ENCODE measurements at places on chromosomes 3 and 15.

GRCh38 chr3:153967260-153967659 lies 153.9 kb upstream of the ARHGEF26 start:
- DNase-seq: no peak

GRCh38 chr15:68574046-68574445 lies 4.7 kb upstream of the CORO2B start:
- no peak for DNase-seq

DNA sequence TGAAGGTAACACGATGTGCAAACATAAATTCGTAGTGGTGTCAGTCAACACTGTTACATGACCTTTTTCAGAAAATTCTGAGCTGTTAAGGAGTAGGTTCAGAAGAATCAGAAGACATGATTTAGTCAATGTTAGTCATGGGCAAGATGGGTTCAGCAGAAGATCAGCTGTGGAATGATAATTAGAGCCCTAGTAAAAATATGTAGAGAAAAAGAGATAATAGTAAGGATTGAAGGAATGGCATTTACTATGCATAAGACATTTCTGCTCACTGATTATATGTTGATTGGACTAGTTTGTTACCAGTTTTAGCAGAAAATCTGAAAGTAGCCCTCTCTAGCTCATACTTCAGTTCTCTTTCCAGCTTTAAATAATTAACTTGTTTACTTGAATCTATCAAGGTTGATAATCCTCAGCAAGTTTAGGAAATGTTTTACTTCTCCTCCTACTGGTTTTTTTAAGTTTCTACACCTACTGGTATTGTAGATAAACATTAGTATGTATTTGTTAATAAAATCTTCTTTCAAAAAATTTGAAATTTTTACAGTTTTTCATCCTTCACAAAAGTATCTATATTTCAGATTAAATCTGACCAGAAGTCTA lies 98.6 kb downstream of the ALCAM start:
- DNase-seq: no peak

DNA sequence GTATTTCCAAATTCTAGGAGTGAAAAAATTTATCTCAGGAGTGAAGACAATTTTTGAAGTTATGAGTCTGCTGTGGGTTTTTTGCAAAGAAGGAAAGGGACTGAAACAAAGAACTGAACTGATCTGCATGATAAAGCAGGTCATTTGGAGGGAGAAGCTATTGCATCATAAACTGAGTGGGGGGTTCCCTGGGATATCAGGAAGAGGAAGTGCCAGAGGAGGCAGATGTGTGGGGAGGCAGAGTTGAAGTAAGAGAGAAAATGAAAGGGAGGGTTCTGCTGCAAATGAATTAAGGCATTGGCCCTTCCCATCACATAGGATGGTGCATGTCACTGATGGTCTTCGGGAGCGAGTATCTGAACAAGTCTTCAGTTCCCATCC lies 379.2 kb downstream of the VPS13C start:
- DNase-seq: no peak

DNA sequence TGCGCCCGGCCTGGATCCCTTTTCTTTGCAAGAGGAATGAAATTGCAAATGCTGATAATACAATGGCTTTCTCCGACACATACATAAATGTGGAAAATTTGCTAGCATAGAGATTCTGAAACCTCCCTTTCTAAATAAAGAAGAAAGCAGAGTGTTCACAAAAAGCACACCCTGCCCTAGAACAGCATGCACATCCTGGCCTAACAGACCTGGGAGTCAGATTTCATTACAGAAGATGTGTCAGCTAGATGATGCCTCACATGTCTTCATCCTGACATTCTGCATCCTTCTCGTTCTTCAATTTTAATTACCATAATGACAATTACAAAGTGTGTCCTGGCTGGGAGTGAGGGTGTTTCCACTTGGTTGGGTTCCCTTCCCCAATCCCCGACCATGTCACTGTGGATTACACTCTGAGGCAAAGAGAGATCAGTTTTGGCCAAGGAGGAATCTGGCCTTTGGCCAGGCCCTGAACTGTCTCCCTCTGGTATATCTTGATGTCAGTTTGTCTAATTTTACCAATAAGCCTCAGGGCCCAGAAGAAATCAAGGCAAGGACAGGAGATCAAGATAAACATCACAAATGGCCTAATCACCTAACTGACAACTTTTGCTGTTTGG lies 104.9 kb upstream of the SPATA12 start:
- no peak for DNase-seq

DNA sequence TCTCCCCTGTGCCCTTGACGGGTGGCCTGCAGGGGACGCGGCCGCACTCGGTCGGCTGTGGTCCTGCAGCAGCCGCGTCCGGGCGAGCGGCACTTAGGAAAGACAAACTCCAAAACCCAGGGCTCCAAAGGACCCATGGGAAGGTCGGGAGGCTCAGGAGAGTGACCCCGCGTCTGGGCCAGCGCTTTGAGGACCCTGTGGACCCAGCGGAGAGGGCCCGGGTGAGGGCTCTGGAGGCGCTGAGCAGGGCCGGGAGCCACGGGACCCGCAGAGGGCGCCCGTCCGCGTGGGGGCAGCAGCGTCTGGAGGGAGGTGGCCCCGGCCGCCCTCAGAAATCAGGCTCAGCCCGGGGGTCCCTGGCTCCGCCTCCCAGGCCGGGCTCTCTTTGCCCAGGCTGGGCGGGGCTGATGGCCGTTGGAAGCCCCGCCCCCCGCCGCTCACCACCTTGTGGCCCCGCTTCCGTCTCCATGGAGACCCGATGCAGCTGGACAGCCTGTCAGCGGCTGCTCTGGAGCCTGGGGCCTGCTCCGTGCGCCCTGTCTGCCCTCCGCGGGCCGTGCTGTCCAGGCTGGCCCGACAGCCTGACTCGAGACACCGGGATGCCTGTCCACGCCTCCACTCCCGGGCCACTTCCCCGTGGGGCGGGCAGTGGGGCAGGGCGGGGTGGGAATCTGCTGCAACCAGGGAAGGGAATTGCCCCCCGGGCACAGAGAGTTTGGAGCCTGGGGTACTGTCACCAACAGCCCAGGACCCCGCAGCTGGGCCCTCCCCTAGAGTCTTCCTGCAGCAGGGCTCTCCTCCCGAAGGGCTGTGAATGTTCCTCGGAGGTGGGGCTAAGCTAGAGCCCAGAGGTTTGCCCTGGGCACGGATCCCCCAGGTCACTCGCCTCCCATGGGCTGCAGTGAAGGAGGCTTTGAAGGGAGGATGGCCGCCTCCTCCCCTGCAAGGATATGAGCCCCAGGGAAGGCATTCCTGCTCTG lies 34.8 kb upstream of the RPL32 start:
- no peak for DNase-seq

- DNase-seq: peak; percentile 64
Measured at GRCh38 chr15:80615783-80616391, 79.2 kb upstream of the ABHD17C start.

DNA sequence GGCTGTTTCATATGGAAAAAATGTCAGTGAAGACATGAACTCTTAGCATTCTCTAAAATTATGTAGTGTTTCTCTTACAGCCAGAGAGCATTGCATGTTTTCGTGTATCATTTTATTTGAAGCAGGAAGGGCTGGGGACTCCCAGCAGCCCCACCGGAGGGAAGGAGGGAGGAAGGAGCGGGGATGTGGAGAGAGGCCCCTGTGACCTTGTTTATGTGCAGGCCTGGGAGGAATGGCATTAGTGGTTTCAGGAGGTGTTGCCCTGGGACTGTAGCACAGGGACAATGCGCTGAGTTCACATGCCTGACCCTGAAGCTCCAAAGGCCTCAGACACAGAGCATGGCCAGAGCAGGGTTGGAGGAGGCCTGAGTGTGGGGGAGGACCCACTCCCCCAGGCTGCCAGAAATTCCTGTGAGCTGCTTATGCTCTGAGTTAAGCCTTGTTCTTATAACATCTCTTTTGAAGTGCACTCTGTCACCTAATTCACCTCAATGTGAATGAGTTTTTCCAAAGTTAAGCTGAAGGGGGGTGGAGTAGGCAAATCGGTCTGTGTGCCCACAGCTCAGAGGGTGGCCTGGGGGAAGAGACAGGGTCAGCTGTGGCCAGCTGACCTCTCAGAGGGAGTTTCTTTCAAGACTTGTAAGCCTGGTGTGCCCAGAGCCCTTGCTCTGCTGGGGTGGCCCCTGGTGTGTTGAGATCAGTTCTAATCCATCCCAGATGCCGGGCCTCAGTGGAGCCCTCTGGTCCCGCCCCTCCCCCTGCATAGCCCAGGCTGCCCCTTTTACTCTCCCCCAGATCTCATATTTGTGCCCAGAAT lies 3.9 kb upstream of the RNU6-1 start:
- no peak for DNase-seq

GRCh38 chr3:118884748-118885206 lies 149.9 kb downstream of the IGSF11 start:
- no peak for DNase-seq

DNA sequence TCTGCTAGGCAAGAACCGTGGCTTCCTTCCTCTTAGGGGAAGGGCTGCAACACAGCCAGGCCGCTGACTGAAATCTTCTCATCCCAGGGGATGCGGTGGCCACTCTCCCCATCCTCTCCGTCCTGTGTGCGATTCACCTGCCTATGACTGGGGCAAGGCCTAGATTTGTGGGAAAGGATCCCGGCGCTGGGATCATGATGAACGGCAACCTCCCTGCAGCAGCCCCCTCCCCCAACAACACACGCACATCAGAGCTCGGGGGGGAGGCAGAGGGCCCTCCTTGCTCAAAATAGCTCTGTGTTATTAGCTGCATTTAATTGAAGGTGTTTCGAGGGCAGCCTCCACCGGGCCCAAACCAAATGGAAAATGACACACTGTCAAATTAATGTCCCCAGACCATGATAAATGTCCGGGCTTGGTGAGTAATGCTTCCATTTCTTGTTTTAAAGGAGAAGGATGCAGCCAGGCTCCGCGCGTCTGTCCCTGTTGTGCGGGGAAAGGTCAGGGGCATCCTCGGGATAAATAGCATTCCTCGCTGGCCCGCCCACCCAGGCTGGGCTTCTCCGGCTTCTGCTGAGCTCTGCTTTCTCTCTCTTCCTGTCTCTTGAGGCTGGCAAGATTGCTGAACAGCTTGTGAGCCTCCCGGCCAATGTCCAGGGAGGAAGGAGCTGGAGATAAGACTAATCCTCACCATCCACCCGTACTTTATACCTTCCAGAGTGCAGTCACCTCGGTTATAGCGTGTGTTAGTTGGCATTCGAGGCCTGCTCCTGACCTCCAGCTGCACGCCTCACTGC lies 56.4 kb upstream of the TLE3 start:
- no peak for DNase-seq

GRCh38 chr15:57654153-57654852 lies 52.2 kb upstream of the POLR2M start:
- DNase-seq: peak; percentile 46

DNA sequence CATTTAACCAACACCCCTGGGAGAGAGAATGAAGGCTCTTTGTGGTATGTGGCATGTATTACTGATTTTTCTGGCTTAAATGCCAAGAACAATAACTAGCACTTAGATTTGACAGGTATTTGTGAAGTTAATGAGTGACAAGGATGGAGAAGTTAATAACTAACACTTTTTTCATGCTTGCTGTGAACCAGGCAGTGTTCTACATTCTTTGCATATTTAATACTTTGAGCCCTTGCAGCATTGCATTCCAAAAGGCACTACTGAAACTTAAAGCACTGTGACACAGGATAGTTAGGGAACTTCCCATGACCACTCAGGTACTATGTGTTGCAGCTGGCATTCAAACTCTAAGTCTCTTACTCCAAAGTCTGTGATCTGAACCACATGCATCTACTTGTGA lies 650.6 kb downstream of the ZPLD1 start:
- DNase-seq: no peak

DNA sequence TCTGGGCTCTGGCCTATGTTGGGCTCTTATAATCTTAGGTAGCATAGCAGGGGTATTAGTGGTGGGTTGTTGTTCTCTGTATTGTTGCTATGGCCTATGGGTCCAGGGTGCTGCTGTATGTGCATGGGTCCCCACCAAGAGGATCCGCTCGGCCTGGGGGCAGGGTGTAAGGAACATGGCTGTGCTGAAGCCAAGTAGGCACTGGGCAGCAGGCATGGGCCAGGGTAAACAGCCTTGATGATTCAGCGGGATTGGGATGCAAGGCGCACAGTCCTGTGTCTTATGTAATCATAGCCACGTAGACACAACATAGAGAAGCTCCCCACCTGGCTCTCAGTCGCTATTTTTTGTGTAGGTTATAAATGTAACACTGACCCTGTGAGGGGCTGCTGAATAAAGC lies 306.9 kb downstream of the ZPLD1 start:
- DNase-seq: no peak

DNA sequence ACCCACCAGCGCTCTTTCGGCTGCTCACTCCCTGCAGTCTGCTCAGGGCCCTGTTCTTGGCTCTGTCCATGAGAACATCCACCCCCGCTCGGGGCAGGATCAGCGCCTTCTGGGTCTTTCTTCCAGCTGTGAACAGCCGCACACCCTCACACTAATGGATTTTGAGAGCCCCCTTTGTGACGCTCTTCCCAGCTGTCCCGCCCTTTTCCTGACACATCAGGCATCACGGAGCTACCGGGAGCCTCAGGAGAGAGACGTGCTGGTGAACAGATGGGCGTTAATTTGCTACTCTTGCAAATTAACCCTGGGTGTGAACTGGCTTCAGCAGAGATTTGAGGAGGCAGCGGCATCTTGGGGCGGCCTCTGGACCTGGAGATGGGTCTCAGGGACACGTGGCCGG lies 113.0 kb downstream of the TMEM266 start:
- DNase-seq: no peak

- no peak for DNase-seq
Measured at GRCh38 chr3:122055215-122055614, at the start of gene CD86. Gene CD86, plus strand, starts transcription at chr3:122055362. Its CDS starts 128 bp downstream, at chr3:122055490.

GRCh38 chr15:40259021-40259420 lies 20.2 kb downstream of the PAK6 start:
- no peak for DNase-seq

- no peak for DNase-seq
Measured at GRCh38 chr15:67731112-67731721, 94.1 kb upstream of the SKOR1 start.

DNA sequence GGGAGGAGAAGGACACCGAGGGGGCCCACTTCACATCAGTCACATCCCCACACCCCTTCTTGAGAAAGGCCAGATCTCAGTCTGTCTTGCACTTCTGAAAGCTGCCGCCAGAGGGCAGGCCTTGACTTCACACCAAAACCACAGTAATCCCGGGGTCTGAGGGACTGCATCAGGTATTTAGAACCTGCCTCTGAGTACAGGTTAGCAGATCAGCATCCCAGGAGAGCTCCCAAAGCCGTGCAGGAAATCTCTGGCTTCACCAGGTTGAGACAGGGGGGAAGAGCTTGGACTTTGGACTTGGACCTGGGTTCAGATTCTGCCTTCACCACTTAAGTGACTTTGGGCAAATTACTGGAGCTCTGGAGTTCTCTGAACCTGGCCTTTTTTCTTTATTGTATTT lies 50.3 kb downstream of the LHFPL4 start:
- DNase-seq: peak; percentile 5

DNA sequence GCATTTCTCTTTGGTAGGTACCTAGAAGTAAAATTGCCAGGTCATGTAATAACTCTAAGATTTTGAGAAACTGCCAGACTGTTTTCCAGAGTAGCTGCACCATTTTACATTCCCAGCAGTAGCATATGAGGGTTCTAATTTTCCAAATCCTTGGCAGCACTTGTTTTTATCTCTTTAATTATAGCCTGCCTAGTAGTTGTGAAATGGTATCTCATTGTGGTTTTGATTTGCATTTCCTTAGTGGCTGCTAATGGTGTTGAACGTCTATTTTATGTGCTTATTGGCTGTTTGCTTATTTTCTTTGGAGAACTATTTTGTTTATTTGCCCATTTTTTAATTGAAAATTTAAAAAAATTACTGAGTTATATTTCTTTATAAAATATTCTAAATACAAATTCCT lies 117.9 kb downstream of the TCF12 start:
- DNase-seq: no peak
